CD4-positive, CD25-positive, alpha-beta regulatory T cell (primary cell): ENCODE measurements at places on chromosomes 13 and 19. TPM values are rescaled to one million over a fixed set of nuclear protein-coding genes. Genes with fewer than 3 reads are reported as not detected.

DNA sequence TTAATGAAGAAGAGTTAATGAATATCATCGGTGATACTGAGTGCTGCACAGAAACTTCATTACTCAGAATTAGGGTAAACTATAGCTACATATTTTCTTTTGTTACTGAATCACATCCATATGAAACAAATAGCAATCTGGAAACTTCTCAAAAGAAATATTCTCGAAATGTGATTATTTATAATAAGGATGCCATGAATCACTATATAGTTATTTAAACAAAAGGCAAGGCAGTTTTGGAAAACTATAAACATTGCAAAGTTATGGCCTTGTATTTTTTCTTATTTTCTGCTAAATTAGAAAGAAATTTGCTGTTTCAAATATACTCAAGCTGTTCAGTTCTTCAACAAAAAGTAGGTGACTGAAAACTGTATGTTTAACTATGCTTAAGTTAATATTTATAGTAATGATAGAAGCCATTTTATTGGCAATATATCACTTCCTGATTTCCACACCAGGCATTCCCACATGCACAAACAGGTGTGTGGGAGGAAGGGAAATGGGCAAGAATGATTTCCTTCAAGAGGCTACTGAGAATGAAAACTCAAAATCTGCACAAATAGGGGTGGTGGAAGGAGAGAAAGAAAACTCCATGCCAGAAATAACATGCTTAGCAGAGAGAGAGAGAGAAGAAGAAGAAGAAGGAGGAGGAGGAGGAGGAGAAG is 74.5 kb upstream of the FRY start:
- no peak for DNase-seq

DNA sequence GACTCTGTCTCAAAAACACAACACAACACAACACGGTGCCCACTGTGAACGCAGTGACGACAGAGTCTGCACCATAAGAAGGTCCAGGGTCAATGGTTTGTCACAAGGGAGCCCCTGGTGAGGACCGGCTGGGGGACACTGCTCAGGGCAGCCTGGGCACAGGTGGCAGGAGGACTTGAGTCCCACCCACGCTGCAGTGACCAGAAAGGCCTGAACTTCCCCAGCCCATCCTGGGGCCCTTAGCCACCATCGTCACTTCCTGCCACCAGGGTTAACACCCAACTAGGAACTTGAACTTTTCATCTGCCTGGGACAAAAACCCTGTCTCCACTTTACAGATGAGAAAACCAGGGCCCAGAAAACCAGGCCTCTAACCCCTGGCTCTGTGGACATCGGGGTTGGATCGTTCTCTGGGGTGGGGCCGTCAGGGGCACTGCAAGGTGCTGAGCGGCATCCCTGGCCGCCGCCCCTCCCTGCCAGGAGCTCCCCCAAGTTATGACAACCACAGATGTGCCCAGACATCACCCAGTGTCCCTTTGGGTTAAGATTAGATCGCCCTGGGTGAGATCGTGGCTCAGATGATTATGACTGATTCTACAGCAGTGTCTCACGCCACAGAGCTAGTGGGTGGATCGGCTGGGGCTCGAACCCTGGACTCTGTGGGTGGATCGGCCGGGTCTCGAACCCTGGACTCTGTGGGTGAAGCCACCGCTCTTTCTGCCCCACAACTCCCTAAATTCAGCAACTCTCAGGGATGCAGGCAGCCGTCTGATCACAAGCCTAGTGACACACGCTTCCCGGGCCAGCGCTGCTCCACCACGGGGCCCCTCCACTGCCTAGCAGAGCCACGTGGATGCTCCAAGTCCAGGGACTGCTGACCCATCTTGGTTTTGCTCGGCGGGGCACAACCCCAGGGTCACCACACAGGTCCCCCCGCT is 14.0 kb downstream of the MOB3A start:
- DNase-seq: peak; percentile 64

GRCh38 chr13:105089858-105090643 is 1445.4 kb downstream of the EFNB2 start:
- DNase-seq: no peak

- DNase-seq: no peak
Observed at GRCh38 chr13:23806874-23807526, 82.2 kb downstream of the MIPEP start.

DNA sequence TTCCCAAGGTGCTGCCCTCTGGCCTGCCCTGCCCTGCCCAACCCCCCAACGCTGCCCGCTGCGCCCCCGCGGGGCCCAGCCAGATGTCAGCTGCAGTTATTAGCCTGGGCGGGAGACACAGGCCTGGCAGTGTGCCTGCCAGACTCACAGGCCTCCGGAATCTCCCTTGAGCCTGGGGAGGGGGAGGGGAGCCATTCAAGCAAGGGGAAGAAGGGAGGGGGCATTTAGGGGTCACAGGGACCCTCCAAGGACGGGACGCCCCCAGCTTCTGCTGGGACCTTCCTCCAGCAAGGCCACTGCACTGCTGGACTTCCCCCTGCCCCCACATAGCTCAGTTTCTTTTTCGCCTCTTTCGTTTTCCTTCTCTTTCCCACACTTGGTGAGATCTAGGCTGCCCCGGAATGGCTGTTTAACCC is 2.6 kb upstream of the JUNB start:
- DNase-seq: peak; percentile 46

ZNF677 gene
- polyA plus RNA-seq: 24.9 TPM

DNA sequence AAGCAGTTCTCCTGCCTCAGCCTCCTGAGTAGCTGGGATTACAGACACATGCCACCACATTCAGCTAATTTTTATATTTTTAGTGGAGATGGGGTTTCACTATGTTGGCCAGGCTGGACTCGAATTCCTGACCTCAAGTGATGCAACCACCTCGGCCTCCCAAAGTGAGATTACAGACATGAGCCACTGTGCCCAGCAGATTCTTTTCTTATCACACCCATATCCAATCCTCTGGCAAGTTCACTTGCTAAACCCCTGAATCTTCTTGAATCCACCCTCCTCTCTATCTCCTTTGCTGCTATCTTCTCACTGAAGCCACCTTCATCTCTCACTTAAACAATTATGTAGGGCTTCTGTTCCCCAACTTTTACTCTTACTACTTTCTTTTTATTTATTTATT is 17.5 kb downstream of the TMEM143 start:
- no peak for DNase-seq

DNA sequence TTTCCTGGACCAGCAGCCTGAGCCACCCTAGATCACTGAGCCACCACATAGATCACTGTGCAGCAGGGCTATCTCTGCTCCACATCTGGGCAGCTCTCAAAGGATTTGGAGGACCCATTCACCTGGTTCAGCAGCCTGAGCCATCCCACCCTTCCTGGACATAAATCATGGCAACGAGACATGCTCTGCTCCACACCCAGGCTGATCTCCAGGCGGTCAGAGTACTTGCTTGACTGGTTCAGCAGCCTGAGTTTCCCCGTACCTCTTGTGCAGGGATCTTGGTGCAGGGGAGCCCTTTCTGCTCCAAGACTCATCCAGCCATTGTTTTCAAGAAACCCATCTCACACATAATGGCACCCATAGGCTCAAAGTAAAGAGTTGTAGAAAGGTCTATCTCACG is 195.3 kb downstream of the LIG4 start:
- no peak for DNase-seq

FPR3 gene
- polyA plus RNA-seq: not detected

DNA sequence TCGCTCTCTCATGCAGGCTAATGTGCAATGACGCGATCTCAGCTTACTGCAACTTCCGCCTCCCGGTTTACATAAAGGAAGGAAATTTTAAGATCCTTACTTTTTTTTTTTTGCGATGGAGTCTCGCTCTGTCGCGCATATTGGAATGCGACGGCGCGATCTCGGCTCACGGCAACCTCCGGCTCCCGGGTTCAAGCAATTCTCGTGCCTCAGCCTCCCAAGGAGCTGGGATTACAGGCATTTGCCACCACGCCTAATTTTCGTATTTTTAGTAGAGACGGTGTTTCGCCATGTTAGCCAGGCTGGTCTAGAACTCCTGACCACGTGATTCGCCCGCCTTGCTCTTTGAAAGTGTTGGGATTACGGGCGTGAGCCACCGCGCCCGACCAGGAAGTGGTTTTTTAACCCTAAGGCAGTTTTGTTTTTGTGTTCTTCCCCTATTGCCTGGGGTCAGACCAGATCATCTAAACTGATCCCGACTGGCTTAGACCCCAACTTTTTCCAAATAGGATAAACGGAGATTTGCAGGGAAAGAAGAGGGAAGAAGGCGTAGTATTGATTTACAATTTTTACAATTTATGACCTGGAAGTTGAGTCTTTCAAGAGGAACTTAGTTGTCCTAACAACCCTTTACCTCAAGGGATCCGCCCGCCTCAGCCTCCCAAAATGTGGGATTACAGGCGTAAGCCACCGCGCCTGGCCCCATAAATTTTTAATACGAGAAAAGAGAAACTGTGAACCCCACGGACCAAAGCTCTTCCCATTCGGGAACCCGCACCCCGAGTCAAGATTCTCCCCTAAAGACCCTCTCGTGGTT is 142.0 kb downstream of the ZNF737 start:
- peak; percentile 55 for DNase-seq

DNA sequence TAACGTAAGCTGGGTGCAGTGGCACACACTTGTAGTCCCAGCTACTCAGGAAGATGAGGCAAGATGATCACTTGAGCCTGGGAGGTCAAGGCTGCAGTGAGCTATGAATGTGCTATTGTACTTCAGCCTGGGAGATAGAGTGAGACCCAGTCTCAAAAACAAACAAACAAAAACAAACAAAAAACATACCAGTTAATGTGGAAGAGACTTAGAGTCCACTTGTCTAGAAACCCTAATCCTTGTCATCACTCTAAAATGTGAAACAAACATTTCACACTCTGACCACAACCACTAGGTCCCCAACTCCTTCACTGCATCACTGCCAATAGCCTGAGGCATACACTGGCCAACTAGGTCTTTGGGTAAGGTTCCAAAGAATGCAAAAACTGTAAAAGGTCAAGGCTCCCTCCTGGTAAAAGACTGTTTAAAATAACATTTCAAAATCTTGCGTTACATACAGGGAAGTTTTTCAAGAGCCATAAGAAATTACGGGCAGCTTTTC is 28.6 kb upstream of the CYP2B6 start:
- no peak for DNase-seq

CHST8 gene
- polyA plus RNA-seq: not detected

DNA sequence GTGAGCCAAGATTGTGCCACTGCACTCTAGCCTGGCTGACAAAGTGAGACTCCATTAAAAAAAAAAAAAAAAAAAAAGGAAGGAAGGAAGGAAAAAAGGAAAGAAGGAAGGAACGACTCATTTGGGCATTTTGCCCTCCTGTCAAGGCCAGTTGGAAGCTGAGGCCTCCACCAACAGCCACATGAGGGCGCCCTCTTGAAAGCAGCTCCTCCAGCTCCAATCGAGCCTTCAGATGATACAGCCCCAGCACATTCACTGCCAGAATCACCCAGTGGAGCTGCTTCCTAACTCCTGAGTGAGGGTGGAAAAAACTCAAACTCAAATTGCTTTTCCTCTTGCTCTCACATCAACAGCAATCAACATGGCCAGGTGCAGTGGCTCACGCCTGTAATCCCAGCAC is 40.9 kb downstream of the GNG7 start:
- DNase-seq: peak; percentile 12

- no peak for DNase-seq
Observed at GRCh38 chr13:23752111-23753001, 136.8 kb downstream of the MIPEP start.

ZNF878 gene
- polyA plus RNA-seq: not detected

HCST gene
- 863 TPM for polyA plus RNA-seq

GRCh38 chr13:83538636-83539035 is 343.6 kb downstream of the SLITRK1 start:
- no peak for DNase-seq

DNA sequence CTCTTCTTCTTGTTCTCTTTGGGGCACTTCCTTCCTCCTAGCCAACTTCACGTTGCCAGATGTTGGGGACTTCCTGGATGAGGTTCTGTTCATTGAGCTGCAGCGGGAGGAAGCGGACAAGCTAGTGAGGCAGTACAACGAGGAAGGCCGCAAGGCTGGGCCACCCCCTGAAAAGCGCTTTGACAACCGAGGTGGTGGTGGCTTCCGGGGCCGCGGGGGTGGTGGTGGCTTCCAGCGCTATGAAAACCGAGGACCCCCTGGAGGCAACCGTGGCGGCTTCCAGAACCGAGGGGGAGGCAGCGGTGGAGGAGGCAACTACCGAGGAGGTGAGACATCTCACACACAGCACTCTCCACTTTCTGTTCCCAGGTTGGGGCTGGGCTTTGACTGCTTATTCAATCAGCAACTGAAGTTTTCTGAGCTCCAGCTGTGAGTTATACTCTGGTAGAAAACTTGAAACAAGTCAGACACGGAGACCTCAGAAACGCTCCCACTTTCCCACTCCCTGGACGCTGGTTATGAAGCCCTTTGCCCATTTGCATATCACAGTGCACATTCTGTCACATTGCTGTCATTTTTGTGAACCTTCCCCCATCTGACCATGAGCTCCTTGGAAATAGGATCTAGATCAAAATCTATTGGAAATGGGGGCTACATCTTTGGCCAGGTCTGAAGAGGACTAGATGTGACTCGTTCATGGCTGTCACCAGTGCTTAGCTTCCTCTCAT is 7.2 kb upstream of the CCDC97 start:
- peak; percentile 39 for DNase-seq

DNA sequence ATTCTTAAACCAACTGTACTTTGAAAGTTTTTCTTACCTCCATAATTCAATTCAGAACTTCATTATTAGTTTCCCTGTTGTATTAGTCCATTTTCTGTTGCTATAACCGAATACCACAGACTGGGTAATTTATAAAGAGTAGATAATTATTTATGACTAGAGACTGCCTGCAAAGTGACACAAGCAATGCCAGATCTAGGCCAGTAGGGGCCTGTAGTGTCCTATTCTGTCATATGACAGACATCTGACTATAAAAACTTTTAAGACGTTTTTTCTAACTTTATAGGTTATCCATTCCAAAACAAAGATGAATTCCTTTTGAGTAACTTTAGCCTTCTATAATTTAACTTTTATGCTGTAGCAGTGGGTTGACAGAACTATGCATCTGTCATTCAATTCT is 2783.8 kb downstream of the PCDH9 start:
- DNase-seq: no peak

DNA sequence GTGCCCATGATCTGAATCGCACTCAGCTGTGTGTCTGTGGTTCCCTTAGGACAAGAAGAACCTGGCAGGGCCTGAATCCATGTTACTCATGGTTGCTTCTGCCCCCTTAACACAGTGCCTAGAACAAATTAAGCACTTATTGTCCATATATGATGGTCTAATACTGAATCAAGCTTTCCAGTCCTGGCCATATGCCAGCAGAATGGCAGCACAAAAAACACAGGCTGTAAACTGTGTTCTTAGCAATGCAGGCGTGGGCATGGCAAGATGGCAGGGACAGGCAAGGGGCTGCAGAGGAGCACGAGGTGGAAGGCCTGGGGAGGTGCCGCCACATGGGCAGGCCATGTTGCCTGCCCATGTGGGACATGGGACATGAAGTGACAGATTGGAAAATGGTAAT is 68.2 kb downstream of the LATS2 start:
- DNase-seq: no peak

KIR2DL4 gene
- not detected for polyA plus RNA-seq

DNA sequence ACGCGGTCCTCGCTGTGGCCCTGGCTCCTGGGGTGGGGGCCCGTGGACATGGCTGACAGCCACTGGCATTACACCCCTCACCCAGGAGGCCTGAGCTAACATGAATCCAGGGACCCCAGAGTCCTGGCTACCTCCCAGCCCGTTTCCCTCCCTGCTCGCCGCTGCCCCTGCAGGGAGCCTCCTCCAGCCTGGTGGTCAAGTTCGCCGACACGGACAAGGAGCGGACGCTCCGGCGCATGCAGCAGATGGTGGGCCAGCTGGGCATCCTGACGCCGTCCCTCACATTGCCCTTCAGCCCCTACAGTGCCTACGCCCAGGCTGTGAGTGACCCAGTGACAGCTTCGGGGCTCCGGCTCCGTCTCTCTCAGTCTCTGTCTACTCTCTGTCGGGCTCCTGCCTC is 56.6 kb downstream of the CELF5 start:
- no peak for DNase-seq

- DNase-seq: no peak
Observed at GRCh38 chr13:32224916-32225315, 90.2 kb downstream of the ZAR1L start.
